Mammary microvascular endothelial cell (primary cell): ENCODE measurements at places on chromosomes 3 and 15. TPM values are rescaled to one million over a fixed set of nuclear protein-coding genes. Genes with fewer than 3 reads are reported as not detected.

GNAI2 gene
- 644 and 665 TPM in 2 replicates for total RNA-seq

PATL2 gene
- 0.33 TPM in 1 of 2 replicates, not detected in the other for total RNA-seq

PTPRG gene
- 24.6 and 26.4 TPM in 2 replicates for total RNA-seq

CLDN16 gene
- 0.13 and 0.39 TPM in 2 replicates for total RNA-seq

STRIT1 gene
- not detected in 2 replicates for total RNA-seq

ARL6IP5 gene
- total RNA-seq, result 117 and 132 TPM in 2 replicates

ARHGAP11A gene
- 21.2 and 21.6 TPM in 2 replicates for total RNA-seq

TUSC7 gene
- total RNA-seq, result not detected in 2 replicates

BOC gene
- total RNA-seq, result 0.27 and 0.34 TPM in 2 replicates

SLC24A5 gene
- not detected in 2 replicates for total RNA-seq

CACNA1D gene
- total RNA-seq, result not detected in 2 replicates

C3orf85 gene
- total RNA-seq, result not detected in 2 replicates

RNU5B-1 gene
- not detected in 2 replicates for total RNA-seq

HESX1 gene
- 0.94 TPM in 1 of 2 replicates, not detected in the other for total RNA-seq

TGM5 gene
- not detected in 2 replicates for total RNA-seq

LSAMP gene
- not detected in 2 replicates for total RNA-seq
